RKO (cell line): ENCODE measurements at places on chromosomes 13 and 19.

DNA sequence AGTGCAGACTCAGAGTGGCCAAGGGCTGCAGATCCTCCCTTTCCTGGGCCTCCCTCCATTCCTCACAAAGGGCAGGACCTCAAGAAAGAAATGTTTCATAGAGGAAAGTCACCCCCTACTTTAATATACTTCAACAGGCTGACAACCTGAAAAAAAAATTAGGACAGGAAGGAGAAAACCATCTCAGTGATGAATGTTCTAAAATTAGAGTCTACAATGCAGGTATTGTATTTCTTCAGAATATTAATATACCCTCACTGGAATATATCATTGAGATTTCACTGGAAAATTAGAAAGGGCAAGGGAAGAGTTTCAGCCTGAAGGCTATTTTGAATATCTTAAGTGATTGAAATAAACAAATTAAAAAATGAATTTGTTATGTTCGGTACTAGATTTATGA is 176.9 kb downstream of the DNAJC15 start:
- no peak for DNase-seq

DNA sequence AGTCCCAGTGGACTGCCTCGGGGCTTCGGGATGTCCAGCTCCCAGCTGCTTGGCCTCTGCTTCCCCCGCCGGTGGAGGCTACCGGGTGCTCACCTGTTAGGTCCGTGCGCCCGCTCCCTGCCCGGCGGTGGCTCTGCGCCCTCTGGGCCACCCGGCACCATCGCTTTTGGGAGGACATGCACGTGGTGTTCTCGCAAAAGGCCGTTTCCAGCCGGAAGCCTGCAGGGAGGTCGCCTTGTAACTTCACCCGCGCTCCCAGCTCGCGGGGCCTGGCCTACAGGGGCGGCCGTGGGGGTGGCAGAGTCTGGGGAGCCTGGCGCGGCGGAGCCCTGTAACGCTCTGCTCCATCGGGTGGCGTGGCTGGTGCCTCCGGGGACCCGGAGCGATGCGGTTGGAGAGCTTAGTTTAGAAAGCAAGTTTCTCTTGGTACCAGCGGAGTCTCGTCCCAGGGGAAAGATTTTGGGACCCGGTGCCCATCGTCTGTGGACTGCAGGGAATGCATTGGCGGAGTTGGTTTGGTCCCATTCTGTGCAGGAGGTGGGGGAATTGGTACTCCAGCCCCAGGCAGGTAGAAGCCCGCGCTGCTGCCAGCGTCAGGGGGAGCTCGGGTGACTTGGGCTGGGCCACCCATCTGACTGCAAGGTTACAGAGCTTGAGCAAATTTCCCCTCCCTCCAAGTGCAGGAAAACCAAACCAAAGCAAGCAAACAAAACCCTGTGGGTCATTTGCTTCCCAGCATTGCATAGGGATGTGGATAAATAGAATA is 673 bp downstream of the SPATA13 start:
- DNase-seq: peak; percentile 43

- no peak for DNase-seq
Observed at GRCh38 chr19:48206397-48207093, 36.1 kb downstream of the ZSWIM9 start.

DNA sequence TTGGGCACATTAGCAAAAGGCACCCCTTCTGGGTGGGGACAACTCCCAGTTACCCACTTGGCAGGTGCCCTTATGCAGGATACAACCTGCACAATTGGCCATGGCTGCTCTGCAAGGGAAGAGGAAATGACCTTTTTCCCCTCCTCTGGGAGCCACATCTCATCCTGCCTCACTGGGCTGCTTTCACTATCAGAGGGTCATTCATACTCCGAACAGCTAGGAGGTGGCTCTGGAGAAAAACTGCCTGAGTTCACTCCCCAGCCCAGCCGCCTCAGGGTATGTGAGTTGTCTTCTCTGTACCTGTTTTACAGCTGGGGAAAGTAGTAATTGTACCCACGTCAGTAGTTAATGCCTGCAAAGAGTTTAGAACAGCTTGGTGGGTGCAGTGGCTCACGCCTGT is 7.1 kb upstream of the ACTN4 start:
- no peak for DNase-seq

DNA sequence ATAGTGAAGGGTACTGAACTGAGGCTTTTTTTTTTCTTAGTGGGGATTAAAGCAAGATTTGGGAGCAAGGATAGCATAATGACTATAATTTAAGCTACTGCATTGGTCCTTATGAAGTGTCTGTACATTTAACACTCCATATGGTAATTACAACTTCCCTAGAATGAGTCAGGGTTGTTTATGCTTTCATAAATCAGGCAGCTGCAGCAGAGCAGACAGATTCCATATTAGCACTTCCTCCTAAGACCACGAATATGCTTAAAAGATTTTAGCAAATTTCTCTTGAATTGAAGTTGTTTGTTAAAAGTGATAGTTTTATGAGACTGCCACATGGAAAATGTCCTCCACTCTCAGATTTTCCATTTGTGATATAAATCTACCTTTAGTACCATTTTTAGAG is 401.1 kb upstream of the SPRY2 start:
- peak; percentile 30 for DNase-seq

DNA sequence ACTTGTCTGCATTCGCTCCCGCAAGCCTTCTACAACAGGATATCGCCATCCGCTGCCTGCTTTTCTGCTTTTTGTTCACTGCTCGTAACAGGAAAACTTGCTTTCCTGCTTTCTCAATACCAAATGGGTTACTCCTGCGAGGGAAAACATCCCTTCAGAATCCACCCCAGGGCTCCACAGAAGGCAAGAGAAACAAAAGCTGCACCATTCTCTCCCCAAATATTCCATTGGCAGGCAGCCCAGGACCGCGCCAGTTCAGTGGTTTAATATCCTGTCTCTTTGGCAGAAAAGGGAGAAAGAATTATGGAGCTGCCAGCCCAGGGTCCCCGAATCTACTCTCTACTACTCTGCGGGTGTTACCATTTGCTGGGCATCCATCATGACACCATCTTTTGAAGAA is 84.7 kb upstream of the DOCK9 start:
- DNase-seq: no peak

DNA sequence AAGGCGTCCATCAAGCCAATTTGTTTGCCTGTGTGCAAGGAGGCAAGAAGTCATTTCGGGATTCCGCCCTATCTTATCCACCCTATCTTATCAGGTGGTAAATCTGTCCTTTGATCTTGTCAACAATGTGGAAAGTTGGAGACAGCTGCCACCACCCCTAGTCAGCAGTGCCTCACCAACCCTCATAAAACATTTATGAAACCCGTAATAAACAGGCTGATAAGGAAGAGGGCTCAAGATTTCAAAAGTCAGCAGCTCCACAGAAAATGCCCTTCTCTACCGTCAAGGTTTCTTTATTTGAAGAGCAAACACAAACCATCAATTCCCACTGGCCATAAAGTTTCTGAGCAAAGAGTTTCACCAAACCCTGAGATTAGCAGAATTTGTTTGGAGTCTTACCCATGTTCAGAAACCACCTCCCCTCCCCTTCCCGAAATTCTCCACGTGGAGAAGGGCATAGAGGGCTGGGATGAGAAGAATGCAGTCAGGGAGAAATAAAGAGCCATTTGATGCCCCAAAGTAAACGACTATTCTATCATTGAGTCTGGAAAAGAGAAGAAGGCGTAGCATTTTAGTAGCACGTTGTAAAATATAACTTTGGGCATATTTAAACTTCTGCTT is 196.0 kb upstream of the GPR12 start:
- no peak for DNase-seq

GRCh38 chr13:105184201-105184600 is 1351.3 kb downstream of the EFNB2 start:
- DNase-seq: no peak

DNA sequence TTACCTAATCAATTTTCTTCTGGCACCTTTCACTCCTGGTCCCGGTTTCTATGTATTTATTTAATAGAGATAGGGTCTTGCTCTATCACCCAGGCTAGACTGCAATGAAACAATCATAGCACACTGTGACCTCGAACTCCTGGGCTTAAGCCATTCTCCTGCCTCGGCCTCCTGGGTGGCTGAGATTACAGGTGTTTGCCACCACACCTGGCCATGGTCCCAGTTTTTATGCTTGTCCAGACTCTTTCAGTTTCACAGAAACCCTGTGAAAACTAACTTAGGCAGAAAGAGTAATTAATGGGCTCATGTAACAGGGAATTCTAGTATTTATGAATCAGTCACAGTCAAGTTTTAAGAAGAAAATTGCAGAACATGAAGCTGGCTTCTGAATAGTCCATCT is 9.0 kb upstream of the STK24 start:
- DNase-seq: no peak

- no peak for DNase-seq
Observed at GRCh38 chr13:98970330-98970729, 7.5 kb downstream of the DOCK9 start.

- DNase-seq: peak; percentile 87
Observed at GRCh38 chr13:36362251-36362650, 16.1 kb upstream of the SPART start.

- peak; percentile 74 for DNase-seq
Observed at GRCh38 chr19:1847684-1848398, 442 bp downstream of the REXO1 start.

DNA sequence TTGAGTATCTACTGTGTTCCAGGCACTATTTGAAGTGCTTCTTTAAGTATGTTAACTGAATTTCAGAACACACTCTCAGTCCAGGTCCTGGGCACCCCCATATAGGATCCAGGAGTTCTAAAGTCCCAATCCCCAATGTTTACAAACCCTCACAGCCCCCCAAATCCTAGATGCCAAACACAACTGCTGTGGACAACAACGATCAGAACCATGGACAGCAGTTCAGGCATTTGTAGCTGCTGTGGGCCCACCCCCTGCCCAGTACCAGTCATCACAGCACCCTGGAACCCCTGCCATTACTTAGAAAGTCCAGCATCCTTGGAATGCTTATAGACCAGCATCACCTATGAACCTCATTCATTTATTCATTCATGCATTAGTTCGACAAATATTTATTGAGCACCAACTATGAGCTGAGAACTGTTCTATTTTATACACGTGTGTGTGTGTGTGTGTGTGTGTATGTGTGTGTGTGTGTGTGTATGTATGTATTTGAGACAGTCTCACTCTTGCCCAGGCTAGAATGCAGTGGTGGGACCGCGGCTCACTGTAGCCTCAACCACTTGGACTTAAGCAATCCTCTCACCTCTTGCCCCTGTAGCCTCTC is 19.3 kb upstream of the SDHAF1 start:
- DNase-seq: peak; percentile 57

DNA sequence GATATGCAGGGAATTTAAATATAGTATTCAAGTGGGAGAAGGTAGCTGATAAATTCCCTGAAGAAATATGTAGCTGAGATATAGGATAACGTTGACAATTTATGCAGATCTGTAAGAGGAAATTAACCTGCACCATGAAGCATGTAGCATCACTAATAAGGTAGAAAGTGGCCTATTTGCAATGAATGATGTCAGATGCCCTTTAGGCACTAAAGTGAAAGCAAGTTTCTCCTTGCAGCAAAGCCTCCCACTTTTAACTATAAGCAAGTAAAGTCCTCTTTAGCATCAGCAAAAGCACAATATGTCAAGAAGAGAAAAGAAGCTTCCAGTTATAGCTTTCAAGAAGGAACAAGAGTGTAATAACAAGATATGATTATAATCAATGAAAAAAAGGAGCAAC is 102.5 kb upstream of the SLITRK1 start:
- DNase-seq: no peak

DNA sequence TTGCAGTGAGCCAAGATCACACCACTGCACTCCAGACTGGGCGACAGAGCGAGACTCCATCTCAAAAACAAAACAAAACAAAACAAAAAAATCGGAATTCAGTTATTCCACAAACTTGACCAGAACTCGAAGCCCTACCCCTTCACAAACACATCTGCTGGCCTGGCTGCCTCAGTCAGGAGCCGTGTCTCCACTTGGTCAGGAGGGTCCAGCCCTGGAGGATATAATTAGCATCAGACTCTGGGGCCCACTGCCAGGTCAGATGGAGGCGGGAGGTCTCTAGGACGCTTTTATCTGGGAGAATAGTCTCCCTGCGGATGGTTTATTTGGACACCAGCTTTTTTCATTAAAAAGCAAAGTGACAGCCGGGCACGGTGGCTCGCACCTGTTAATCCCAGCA is 8.0 kb downstream of the ELL start:
- DNase-seq: no peak

GRCh38 chr13:111204438-111205177 is 89.5 kb downstream of the ARHGEF7 start:
- no peak for DNase-seq

DNA sequence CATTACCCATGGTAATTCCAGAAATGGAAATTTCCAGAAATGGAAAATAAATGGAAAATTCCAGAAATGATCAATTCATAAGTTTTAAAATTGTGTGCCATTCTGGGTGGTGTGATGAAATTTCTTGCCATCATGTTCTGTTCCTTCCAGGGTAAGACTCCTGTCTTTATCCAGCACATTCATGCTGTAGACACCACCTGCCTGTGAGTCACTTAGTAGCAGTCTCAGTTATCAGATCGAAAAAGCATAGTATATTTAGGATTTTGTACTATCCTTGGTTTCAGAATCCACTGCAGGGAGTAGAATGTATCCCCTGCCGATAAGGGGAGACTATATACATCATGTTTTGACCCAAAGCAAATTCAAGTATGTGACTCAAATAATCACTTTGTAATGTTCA is 26.7 kb upstream of the CSNK1A1L start:
- DNase-seq: no peak

- DNase-seq: no peak
Observed at GRCh38 chr13:89486709-89487108, 1815.5 kb downstream of the SLITRK5 start.

DNA sequence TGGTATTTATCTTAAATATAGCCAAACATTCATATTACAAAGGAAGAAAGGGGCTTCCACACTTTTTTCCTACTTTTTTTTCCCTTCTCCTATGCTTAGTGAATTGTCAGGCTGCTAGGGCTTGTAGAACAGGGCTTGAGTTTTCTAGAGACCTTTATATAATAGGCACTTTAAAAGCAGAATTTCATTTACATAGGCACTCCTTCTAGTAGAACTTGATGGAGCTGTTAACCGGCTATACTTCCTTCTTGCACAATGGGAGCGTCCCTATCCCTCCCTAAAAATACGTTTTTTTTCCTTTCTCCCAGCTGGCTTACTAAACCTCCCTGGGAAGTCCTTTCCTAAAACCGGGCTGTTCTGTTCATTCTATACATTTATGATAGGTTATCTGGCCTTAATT is 1.1 kb downstream of the TRIM13 start:
- peak; percentile 43 for DNase-seq

- DNase-seq: no peak
Observed at GRCh38 chr13:102169471-102170015, 232.3 kb downstream of the FGF14 start.

DNA sequence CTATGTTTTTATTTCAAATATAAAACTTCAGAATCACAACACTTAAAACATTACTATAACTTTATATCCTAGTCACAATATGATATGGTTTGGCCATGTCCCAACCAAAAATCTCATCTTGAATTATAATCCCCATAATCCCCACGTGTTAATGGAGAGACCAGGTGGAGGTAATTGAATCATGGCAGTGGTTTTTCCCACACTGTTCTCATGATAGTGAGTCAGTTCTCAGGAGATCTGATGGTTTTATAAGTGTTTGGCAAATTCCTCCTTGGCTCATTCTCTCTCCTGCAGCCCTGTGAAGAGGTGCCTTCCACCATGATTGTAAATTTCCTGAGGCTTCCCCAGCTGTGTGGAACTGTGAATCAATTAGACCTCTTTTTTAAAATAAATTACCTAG is 307.6 kb downstream of the SPRY2 start:
- no peak for DNase-seq
